ENCODE measurements at places on chromosomes 12 and 14.

GRCh38 chr12:47458279-47458678 is 247.6 kb downstream of the RPAP3 start:
- DNase-seq: no peak

GRCh38 chr12:131511391-131511802 is 199.5 kb upstream of the SFSWAP start:
- no peak for DNase-seq

- DNase-seq: no peak
These were observed 21.7 kb upstream of the MSI1 start for GRCh38 chr12:120390540-120391120.

- no peak for DNase-seq
These were observed 395.7 kb upstream of the PDE3A start for GRCh38 chr12:19972325-19973288.

DNA sequence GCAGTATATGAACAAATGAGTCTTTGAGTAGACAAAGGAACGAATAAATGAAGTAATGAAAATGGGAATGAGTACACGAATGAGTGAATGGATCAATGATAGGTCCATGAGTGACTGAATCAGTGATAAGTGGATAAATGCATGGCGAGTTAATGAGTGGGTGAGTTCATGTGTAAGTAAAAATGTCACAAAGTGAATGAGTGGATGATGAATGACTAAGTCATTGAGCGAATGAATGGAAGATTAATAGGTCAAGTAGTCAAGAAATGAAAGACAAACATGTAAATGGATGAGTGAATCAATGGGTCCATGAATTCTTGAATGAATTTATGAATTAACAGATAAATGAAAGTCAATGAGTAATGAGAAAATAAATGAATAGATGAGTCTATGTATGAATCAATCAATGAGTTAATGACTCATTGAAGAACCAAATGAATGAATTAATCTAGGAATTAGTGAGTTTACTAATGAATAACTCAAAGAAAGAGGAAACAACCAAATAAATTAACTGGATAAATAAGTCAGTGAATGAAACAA is 97.3 kb upstream of the RTL1 start:
- no peak for DNase-seq

DNA sequence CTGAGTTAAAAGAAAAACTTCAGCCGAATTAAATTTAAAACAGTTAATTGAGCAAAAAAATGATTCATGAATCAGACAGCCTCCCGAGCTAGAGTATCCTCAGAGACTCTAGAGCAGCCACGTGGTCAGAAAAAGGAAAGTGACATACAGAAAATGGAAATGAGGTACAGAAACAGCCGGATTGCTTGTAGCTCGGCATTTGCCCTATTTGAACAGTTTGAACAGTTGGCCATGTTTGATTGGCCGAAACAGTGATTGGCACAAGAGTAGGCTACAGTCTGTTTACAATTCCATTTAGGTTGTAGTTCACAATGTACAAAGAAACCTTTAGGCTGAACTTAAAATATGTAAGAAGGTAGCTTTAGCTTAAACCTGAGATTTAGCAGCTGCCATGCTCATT is 12.9 kb upstream of the OXA1L start:
- no peak for DNase-seq

GRCh38 chr12:100251917-100252316 is 15.0 kb downstream of the DEPDC4 start:
- no peak for DNase-seq

DNA sequence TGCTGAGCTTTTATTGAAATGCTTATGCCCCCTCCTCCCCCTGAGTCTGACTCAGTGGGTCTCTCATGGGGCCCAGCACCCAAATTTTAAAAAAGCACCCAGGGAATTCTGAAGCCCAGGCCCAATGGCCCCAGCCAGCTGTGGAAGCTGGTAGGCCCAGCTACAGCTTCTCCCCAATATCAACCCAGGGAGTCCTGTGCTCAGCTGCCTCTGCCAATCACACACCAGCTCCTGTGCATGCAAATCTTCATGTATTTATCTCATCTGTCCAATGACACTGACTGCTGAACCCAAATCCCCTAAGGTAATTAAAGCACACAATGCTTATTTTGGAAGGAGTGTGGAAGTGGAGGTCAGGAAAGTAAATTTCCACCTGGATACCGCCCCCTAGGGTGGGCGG is 76.3 kb downstream of the CCDC88C start:
- DNase-seq: no peak

DNA sequence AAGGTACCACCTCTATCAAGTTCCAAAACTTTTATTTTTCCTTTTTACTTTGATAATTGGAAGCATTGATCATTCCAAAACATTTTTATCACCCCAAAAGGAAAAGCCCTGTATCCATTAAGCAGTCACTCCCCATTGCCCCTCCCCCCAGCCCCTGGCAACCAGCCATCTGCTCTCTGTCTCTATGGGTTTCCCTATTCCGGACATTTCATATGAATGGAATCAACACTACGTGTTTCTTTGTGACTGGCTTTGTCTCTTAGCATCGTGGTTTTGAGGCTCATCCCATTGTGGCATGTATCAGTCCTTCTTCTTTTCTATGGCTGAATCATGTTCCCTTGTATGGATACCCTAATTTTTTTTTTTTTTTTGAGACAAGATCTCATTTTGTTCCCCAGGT is 18.0 kb upstream of the PHETA1 start:
- no peak for DNase-seq

DNA sequence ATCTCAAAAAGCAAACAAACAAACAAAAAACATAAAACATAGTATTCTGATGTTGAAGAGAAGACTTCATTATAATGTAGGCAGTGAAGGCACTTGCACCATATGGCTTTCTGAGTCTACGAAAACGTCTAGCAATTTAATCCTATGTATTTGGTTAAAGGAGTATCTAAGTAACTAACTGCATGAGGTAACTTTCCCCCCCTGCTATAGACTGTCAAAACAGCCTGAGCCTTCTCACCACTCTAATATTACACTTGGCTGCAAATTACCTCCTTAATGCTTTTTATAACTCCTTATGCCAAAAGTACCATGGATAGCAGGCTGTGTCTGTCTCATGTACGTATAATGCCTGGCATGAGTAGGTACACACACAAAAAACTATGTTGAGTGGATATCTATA is 607.6 kb upstream of the FLRT2 start:
- DNase-seq: no peak

DNA sequence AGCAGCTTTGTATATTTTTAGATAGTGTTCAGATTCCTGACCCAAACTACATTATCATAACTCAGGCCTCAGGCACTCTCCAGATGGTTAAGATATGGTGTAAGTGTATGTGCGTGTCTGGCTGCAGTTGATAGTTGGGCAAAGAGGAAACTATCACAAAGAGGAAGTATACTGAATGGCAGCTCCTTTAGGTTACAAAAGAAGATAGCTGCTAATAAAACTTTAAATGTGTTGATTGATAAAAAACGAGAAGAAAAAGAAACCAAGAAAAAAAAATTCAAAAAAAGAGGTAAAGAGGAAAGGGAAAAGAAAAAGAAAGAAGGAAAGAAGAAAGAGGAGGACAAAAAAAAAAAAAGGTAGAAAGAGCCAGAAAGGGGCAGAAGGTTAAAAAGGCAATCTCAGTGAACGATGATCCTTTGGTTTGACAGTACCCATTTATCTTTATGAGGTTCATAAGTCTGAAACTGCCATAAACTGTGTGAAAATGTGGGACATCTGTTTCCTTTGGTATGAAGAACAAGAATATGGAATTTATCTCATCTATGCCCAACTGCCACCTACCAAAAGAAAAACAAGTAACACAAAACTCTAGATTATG is 42.2 kb downstream of the TAOK3 start:
- DNase-seq: no peak

GRCh38 chr12:113346353-113346752 is 11.4 kb upstream of the SLC8B1 start:
- DNase-seq: no peak

DNA sequence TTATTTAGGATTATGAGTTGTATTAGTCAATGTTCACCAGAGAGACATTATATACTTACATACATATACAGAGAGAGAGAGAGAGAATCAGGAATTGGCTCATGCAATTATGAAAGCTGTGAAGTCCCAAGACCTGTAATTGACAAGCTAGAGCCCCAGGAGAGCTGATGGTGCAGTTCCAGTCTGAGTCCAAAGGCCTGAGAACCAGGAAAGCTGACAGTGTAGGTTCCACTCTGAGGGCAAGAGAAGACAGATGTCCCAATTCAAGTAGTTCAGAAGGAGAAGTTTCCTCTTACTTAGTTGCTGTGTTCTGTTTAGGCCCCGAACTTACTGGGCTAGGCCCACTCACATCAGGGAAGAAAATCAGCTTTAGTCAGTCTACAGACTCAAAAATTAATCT is 76.4 kb upstream of the FICD start:
- DNase-seq: no peak

- no peak for DNase-seq
These were observed 52.4 kb downstream of the PAPLN start for GRCh38 chr14:73289729-73290128.

DNA sequence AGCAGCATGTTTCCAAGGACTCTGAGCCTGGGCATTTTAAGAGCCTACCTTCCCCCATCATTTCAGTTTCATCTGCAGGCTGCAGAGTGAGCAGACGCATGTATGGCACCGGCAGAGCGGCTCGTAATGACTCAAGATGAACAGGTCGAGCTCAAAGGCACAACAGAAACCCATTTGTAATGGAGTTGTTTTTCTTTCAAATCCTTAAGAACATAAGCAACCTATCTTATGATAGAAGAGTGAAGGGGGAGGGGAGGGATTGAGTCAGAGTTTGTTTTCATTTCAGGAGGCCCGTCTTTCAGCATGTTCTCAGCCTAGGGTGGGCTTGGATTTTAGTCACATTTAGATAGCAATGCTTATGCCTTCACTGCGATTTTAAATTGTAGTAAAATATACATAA is 54.9 kb upstream of the CISTR start:
- DNase-seq: no peak

- DNase-seq: no peak
These were observed 27.1 kb downstream of the CPNE8 start for GRCh38 chr12:38878333-38878705.

GRCh38 chr14:95480109-95480886 is 36.2 kb downstream of the SYNE3 start:
- peak; percentile 92 for DNase-seq

DNA sequence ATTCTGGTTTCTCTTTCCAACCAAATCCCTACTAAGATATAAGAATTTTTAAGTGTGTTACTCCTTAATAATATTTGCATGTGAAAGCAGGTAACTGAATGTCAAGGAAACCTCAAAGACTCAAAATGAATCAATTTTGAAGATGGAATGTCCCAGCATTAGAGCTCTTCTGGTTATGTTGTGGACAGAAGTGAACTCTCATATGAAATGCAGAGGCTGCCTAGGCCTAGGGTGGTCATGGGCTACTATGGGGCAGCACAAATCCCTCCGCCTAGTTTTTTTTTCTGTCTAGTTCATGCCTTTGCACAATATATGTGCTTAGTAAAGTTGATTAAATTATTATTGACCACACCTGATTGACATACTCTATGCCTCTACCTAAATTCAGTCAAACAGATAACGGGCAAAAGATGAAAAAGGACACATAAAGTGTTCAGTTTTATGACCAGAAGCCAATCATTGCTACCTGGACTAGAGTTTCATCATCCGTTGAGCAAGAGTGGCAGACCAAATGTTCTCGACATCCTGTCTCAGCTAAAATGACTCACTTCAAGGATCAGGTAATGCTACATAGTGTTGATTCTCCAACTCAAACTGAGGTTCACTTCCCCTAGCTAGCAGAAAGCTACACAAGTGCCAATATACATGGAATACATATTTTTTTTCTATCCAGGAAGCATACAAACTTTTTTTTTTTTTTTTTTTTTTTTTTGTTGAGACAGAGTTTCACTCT is 1211.4 kb downstream of the VRK1 start:
- DNase-seq: no peak

DNA sequence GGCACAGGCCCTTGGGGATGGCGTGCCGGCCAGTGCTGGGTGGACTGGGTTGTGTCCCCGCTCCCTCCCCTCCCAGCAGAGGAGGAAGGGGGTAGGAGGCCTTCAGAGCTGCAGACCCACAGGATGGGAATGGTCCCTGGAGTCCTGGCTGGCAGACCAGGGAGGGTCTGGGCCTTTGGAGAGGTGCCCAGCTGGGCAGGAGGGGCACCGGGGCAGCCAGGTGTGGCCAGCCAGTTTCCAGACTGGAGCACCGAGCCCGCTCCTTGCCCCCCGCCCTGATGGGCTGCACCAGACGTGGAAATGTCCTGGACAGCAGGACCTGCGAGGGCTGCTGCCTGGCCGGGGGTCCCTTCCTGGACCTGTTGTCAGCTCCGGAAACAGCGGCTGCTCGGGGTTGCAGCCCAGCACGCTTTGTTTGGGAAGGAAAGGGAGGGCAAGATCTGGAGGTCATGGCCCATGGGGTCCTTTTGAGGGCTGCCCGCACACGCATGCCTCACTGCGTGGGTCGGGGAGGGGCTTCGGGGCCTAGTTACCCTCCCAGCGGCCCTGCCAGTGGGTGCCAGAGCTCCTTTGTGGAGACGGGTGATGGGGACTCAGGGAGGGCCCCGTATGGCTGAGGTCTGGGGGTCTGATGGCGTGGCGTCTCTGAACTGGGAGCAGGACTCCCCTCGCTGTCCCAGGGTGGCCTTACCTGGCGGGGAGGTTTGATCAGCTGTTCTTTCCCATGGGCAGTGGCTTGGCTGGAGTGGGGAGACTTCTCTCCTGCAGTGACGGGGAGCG is 9.1 kb downstream of the KIF26A start:
- DNase-seq: no peak

- peak; percentile 70 for DNase-seq
These were observed 90.3 kb downstream of the C12orf75 start for GRCh38 chr12:105420659-105421240.

DNA sequence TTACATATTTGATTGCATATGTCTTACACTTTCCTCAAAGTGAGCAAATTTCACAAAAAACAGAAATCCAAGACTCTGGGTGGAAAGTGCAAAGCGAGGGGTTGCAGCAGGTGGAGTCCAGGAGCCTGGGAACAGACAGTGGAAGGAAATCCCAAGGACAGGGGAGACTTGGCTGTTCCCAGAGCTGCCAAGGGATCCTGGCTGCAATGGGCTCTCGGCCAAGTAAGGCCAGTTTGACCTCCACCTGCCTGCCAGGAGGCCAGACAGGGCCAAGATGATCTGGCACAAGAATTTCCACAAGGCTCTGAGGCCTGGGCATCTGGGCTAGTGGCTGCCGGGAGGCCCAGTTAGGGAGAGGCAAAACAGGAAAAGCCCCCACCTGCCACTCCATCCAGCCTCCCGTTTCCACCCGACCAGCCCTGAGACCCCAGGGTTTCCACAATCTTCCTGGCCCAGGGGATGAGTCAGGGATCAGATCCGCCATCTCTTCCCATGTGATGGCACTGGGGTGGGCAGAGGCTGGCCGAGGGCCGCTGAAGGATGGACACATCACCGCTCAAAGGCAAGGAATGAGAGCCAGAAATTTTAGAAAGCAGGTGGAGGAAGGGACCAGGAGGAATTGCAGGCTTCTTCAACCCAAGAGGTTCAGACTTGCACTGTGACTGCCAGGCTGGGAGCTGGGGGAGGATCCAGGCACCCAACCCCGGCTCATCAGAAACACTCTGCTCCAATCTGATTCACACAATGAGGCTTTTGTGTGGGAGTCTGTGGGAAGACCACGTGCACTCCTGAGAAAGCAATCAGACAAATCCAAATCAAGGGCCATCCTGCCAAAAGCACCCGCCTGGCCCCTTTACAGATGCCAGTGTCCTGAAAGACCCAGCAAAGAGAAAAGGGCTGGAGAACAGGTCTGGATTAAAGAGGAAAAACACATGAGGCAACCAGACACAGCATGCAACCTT is 16.3 kb downstream of the SCARB1 start:
- DNase-seq: no peak
